Hematopoietic multipotent progenitor cell (in vitro differentiated cells): ENCODE measurements at places on chromosomes 11 and 22.

DNA sequence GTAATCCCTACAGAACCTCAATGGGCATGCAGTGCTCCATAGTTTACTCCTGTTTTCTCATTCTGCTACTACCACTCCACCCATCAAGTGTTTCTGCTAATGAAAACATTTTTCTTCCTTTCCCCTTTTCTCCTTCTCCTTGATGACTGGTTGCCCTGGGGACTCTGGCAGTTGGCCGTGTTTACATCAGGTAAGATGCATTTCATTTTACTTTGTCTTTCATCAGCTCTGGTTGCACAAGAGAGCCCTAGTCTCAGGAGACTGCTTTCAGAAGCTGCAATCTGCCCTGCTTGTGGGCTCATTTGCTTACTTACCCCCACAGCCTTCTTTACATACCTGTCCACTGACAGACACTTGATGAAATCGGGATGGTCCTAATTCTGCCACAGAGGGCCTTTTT is 19.6 kb upstream of the LIMK2 start:
- DNase-seq = no peak

- DNase-seq = no peak
These were observed 4.7 kb downstream of the TPST2 start for GRCh38 chr22:26585104-26585790.

DNA sequence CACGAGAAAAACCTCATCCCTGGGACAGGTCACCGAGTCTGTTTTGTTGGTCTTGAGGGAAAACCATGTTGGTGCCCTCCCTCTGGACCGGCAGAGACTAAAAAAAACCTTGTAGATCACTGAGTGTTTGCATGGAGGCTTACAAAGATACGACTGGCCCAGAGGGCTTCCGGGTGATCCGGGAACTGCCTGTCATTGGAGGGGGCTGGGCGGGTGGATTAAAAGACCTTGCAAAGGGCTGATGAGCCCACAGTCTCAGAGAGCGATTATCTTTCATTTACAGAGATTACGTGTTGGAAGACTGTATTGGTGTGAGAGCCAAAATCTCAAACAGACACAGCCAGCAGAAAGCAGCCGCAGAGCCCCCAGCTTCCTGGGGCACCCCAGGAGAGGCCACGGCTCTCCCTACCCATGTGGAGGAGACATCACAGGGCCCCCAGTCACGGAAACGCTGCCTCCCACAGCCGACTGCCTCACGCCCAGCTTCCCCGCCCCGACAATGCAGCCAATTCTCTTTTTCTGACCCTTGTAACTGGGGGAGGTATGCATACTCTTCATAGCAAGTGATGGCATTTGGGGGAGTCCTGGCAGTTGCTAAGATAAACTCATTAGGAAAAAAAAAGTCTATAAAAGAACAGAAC is 426.4 kb downstream of the CTTN start:
- DNase-seq = peak; percentile 24

- peak; percentile 47 for DNase-seq
These were observed 7.5 kb downstream of the POU2AF3 start for GRCh38 chr11:111305876-111306275.

DNA sequence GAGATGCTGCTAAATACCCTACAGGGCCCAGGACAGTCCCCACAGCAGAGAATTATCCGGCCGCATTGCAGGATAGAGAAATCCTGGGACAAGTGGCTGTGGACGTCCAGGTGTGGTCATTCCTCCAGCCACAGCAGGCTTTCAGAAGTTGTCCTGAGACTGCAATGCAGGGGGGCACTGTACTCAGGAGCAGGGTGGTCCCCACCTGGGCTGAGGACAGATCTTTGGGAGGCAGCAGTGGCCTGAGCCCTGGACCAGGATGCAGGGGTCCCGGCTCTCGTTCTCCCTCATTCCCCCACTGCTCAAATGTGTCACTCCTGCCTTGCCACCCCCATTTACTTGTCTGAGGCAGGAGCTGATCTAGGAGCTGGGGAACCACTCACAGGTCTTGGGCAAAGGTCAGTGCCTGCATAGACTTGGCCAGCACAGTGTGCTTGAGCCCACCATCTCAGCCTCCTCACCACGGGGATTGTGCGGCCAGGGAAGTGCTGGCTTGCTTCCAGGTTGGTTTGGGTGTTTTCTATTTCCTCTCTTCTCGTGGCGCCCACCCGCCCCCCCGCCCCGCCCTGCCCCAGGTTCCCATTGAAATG is 15.3 kb downstream of the LINC01488 start:
- DNase-seq = no peak

- DNase-seq = peak; percentile 89
These were observed 1.1 kb downstream of the MTFP1 start for GRCh38 chr22:30426388-30427353.

- no peak for DNase-seq
These were observed 6.9 kb upstream of the RAD9A start for GRCh38 chr11:67384851-67385366.

DNA sequence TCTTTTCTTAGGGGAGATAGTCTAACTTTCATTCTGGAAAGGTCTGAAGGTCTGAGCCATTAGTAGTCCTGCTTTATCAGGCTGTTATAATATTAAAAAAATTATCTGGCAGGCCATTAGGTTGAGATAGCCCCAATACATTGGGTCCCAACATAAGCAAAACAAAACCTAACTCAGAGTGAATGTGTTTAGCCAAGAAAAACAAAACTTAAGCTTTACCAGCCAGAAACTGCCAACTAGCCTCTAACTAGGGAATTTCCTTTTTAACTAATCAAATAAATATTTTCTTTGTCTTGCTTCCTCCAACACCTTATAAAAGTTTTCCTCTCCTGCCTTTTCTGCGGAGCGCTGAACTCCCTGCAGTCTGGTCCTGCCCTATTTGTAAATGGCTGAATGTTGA is 1137.7 kb upstream of the CNTN5 start:
- DNase-seq = no peak

GRCh38 chr22:38314051-38314932 is 2.9 kb downstream of the CSNK1E start:
- no peak for DNase-seq

DNA sequence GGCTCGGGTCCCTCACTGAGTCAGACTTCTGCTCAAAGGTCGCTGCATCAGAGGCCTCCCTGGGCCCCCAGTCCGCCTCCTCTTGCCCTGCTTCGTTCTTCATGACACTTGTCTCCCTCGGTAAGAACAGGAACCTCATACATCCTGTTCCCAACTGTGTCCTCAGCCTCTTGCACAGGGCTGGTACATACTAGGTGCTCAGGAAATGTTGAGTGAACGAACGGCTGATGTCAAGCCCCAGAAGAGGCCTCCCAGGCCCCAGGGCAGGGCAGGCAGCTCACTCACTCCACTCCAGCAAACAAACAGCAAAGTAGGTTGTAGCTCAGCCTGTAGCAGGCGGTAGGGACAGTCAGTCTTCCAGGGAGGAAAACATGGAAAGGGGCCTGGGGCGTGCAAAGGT is 17.2 kb downstream of the SYNGR1 start:
- no peak for DNase-seq

DNA sequence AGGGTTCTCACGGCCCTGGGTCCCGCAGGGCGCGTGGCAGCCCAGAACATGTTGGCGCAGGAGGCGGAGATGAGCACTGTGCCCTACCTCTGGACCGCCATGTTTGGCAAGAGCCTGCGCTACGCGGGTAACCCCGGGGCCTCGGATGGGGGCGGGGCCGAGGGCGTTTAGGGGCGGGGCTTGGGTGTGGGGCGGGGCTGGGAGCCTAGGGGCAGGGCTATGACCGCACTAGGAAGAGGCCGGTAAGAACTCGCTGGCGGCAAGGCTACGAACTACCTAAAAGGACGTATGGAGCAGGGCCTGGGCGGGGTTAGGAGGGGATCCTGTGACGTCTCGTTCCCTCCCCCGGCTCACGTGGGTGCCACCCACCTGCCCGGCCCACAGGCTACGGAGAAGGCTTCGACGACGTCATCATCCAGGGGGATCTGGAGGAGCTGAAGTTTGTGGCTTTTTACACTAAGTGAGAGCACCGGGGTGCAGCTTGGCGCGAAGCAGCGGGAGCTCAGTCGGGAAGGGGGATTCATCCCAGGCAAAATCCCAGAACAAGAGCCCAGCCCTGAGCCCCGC is 2.8 kb upstream of the LZTR1 start:
- peak; percentile 95 for DNase-seq

DNA sequence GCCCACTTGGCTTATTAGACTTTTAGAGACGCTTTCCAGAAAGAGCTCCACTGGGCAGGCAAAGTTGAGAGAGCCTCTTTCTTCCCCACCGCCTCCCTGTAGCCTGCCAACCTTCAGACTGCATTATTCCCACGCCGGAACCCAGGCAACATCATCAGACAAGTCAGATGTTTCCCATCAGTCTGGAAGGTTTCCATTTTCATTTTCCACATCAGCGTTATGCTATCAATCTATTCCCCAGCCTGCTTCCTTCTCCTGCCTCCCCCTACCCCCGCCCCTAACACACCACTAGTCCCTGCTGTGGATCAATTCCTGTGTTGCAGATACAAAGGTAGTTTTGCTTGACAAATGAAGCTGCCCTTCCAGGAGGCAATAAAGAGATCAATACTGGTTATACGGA is 184.8 kb downstream of the DSCAML1 start:
- DNase-seq = no peak

GRCh38 chr11:128893578-128894285 is 2.6 kb downstream of the KCNJ5 start:
- DNase-seq = no peak

DNA sequence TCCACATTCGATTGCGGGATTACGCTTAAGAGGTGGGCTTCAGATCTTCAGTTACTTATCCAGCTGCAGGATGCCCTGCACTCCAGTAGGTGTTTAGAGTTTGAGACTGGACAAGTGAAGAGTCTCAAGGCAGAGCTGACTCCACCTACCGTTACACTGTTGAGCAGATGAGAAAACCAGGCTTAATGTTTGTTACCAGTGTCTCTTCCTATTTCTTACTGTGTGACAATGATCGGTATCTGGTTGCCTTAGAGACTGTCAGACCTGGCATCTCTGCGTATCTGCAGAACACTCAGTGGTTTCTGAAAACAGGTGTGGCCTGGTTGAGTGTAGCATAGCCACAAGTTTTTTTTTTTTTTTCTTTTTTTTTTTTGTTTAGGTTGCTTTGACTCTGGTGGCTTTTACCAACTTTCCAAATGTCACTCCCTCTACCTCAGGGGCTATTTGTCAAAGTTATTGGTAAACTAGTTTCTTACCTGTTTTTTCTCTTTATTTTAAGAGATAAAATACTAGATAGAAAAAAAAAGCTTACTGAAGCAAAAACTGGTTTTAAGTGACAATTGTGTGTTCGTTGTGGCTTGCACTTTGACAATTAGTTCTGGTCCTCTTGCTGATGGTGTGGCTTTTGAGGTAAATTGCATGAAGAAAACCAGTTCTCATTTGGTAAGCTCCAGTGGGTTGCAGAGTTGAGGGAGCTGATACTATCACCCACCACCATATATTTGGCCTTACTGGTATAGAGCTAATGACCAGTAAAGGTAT is 284.8 kb downstream of the ETS1 start:
- DNase-seq = peak; percentile 68

DNA sequence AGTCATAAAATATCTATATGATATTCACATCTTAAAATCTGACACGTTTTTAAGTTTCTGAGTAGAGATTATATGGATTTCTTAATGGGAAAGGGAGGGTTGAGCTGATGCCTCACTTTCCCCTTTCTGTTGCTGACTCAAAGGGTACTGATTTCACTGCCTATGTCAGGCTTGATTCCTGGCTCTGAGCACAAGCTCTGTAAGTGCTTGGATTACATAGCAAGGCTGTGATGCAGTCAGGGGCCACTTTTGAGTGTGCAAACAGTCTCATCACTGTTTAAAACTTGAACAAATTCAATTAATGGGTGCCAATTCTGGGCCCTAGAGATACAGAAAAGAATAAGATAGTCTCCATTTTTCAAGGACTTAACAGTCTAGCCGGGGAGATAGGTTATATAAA is 14.4 kb downstream of the ATXN10 start:
- DNase-seq = no peak

DNA sequence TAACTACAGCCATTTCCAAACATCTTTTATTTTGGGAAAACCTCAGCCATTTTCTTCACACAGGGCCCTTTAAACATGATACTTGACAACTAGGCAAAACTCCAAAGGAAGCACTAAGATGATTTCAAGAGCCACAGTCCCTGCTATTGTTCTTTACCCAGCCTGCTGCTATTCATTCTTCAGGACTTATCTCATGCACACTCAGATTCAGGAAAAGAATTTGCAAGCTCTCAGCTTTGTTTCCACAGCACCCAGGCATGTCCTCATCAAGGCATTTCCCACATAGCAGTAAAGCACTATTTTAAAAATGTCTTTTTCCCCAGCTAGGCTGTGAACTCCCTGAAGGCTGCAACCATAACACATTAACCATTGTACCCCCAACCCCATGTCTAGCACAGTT is 609.3 kb upstream of the CCDC90B start:
- DNase-seq = no peak

DNA sequence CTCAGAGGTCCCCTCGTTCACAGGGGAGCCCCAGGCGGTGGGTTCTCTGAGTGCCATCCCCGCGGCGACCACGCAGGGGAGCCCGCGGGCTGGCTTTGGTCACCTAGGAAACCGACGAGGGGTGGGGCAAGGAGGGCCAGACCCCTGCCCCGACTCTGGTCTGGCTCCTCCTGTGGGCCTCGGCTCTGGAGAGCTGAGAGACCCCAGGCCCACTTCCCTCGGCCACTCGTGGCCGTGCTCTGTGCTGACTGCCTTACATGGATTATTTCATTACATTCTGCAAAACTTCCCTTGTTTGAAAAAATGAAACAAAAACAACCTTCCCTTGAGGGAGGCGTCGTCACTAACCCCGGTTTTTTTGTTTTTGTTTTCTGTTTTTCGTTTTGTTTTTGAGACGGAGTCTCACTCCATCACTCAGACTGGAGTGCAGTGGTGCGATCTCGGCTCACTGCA is 15.1 kb upstream of the CYTH4 start:
- peak; percentile 62 for DNase-seq

DNA sequence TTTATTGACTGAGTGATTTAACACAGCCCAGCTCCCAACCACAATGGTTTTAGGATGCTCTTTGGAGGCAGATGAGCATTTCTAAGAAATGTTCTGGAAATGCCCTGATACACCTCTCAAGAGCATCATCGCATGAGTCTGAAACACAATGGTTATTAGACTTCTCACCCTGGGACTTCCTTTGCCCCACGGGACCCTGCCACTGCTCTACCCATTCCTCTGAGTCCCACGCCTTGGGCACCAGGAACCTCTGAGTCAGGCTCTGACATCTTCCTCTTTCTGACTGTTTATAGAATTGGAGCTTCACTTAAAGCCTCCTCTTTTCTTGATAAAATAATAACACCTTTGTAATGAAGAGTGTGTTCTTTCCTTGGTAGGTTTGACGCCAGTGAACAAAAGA is 85.6 kb upstream of the PARVA start:
- DNase-seq = no peak

DNA sequence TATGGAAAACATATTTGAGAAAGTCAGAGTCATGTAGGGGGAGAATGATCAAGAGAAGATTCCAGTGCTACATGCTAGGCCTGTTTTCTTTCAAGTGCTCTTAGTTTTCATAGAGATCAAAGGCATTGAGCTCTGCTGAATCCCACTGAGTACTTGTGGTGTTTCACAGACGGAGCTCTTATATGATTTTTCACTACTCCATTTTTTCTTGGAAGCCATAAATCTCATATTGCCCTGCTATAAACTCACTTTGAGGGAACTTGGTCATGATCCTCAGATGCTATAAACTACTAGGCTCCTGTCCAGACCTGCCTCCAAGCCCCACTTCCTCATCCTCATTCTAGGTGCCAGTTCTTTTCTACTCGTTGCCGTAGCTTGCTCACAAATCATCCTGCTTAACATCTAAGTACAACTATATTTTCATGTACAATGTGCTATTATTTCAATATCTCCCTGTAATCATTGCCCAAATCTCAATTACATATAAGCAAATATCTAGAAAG is 180.8 kb upstream of the CCDC179 start:
- DNase-seq = no peak
